ENCODE measurements at places on chromosomes 3 and 15. TPM values are rescaled to one million over a fixed set of nuclear protein-coding genes. Genes with fewer than 3 reads are reported as not detected.
A peak's percentile ranks its signal among the peaks of the same experiment; 100 is the strongest.

DNA sequence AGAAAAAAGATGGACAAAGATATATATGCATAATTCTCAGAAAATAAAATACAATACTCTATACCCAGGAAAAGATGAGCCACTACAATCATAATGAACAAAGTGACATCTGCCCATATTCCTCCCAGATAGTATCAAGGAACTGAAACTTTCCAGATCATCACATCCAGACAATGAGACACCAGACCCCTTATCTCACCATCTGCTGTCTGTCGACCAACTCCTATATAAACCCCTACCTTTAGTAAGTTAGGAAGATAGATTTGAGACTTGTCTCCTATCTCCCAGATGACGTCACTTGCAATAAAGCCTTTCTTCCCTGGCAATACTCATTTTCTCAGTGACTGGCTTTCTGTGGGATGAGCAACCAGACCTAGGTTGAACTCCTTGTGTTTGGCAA, 1071.6 kb downstream of the PLOD2 start:
- DNase-seq, result no peak

- DNase-seq, result no peak
These were observed 86.2 kb downstream of the EPHA6 start for GRCh38 chr3:96900566-96900965.

DNA sequence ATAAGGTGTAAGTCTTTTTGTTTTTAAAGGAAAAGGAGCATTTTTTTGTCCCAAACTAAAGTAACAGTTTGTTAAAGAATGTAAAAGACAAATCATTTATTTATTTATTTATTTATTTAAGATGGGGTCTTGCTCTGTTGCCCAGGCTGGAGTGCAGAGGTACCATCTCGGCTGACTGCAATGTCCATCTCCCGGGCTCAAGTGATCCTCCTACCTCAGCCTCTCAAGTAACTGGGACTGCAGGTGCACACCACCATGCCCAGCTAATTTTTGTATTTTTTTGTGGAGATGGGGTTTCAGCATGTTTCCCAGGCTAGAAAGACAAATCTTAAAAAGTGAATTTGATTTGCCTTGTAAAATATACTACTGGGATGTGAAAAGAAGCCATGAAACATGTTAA, 86.3 kb upstream of the PLXND1 start:
- no peak for DNase-seq

DNA sequence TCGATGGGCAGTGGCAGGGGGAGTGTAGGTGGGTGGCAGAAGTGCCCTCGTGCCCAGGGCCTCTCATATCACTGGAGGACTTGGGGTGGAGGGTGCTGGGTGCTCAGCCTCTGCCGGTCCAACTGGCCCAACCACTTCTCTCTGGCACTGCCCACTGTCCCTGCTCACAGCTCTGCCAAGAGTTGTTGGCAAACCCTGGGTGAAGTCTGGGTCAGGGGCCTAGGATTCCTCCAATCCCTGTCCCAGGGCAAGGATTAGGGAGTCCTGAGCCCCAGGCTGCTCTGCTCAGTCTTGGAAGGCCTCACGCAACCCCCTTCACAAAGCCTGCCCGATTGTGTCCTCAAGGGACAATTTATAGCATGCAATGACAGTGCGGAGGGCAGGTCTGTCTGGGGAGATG, 5.2 kb upstream of the PRKCD start:
- DNase-seq, result no peak

DNA sequence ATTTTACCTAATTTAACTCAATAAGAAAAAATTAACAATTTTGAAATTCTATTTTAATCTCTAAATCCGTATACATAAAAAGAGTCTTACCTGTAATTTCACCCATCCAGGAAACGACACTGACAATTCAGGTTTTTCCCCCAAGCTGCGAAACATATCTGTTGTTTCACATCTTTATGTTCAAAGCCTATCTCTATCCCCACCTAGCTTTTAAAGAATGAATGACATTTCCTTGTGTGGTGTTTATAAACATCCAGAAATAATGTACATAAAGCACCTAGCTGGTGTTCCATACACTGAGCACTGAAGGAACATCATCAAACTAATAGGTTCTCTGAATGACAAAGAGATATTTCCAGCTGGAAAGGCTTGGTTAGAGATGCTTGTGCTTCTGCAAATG, 867.8 kb downstream of the SQOR start:
- no peak for DNase-seq

GRCh38 chr3:27963519-27963918, 241.4 kb upstream of the EOMES start:
- DNase-seq, result no peak

DNA sequence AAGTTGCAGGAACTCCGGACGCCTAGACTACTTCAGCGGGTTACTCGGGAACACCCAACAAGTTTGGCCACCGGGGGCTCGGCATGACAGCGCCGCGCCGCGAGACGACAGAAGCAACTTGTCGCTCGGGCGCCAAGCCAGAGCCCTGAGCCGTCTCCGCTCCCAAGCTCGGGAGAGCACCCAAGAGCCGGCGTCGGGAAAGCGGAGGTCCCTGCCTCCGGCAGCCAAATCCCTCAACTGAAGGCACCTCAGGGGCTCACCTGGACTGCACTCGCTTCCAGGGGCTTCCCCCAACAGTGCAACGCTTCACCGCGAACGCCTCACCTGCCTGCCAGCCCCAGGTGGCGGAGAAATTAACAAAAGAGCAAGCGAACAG, 640 bp downstream of the MB21D2 start:
- DNase-seq, result peak; percentile 50

DNA sequence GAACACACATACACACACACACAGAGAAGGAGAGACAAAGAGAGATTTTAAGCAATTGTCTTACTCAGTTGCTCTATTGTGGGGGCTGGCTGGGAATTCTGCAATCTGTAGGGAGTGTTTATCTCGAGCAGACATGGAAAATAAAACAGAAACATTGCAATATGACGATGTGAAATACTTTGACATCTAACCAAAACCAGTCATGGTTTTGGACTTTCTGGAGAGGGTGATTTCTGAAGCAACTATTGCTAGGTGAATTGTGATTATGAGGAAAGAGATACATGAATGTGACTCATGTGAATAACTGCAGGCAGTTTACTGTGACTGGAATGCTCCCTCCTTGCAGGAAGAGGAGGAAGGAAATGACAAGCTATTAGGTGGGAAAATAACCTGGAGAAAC, 12.3 kb upstream of the PHLDB2 start:
- DNase-seq, result no peak

GRCh38 chr3:41716471-41716870, 245.4 kb downstream of the ULK4 start:
- no peak for DNase-seq

GRCh38 chr15:66834881-66835878, 133.1 kb downstream of the SMAD6 start:
- no peak for DNase-seq

- no peak for DNase-seq
These were observed 62.9 kb upstream of the FNDC3B start for GRCh38 chr3:171976526-171976925.

GRCh38 chr3:12159227-12159601, 502 bp upstream of the TIMP4 start:
- no peak for DNase-seq

DNA sequence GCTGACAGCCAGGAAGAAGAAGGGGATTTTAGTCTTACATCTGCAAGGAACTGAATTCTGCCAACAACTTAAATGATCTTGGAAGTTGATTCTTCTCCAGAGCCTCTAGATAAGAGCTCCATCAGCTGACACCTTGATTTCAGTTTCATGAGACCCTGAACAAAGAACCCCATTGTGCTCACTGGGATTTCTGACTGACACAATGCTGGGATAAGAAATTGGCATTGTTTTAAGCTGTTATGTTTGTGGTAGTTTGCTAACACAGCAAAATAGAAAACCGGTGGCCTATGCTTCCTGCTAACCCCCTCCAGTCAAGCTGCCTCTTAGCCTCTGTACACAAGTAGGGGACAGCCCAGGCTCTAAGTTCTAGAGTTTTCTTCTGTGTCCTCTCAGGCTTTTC, 36.2 kb downstream of the MASP1 start:
- DNase-seq, result no peak

DNA sequence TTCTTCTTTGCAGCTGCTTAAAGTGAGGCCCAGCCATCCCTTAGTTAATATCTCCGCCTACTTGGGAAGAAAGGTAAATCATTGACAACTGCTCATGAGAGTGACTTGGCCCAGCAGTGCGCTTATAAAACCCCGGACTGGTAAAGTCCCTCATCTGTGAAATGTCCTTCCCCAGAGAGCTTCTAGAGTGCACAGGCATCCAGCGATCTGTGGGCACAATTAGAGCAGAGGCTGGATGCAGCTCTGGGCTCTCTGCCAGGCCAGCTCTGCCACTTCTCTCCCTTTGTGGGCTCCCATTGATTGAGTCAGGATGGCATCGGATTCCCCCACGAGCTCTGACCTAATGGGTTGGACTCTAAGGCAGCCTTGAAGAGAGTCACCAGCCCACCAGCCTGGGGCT, 219.0 kb upstream of the LINGO1 start:
- DNase-seq, result no peak

DNA sequence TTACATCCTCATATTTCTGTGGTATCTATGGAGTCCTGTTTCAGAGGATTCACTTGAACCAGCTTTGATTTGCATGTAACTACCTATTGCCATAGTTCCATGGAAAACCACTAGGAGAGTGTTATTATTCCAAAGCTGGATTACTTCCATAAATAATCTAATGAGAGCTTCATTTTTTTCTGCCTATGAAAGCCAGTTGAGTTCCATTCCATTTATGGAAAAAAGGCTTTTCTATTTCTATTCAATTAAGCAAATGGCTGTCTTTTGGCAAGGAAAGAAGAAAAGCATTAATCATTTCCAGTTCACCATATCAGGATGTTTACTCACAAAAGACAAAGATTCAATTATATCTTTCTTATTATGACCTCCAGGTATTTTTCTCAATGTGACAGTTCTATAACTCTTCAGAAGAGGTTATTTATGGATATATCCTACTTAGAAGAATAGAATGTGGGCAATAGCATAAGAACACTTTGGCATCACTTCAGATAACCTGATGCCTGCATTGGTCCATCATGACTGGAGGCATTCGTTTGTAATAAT, 259.9 kb upstream of the ZPLD1 start:
- no peak for DNase-seq

- no peak for DNase-seq
These were observed 130.8 kb downstream of the CHCHD6 start for GRCh38 chr3:126834596-126835471.

C3orf49 gene
- total RNA-seq, result not detected

INAFM2 gene
- total RNA-seq, result 11.1 TPM

OXSR1 gene
- 40.2 TPM for total RNA-seq

IQCF5 gene
- not detected for total RNA-seq

OR5H15 gene
- total RNA-seq, result not detected

LMAN1L gene
- 1.5 TPM for total RNA-seq

DNASE1L3 gene
- total RNA-seq, result 2.4 TPM

NRG4 gene
- not detected for total RNA-seq

DAZL gene
- total RNA-seq, result not detected

SEMA5B gene
- total RNA-seq, result not detected

Data from uterus (tissue), 4 donors.